Activated naive CD8-positive, alpha-beta T cell treated with anti-CD3 and anti-CD28 coated beads, Interleukin-2, amount 10 ng/mL, durations not matched to agents 7 days and 5 days (primary cell): ENCODE measurements at places on chromosomes 4 and X.

- no peak for DNase-seq
Observed at GRCh38 chr4:124390861-124391260, 321.7 kb downstream of the ANKRD50 start.

GRCh38 chr4:38985410-38986100 lies 46.7 kb downstream of the TMEM156 start:
- no peak for DNase-seq

GRCh38 chr4:56460085-56460484 lies 7.3 kb upstream of the SRP72 start:
- DNase-seq: no peak

DNA sequence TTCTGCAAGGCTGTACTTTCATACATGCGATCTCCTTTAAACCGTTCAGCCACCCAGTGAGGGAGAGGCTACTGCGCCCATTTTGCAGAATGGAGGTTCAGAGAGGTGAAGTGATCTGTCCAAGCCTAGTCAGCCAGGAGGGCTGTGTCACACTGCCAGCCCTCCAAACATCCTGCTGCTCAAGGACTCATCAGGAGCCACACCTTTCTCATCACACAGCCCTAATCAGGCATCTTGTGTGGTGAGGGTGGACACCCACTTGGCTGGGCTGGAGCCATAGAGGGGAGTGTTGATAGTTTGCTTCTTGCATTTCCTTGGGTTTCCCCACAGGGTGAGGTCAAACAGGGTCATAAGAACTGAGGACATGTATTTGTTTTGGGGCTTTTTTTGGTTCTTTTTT lies 5.4 kb upstream of the CXCR3 start:
- DNase-seq: no peak

DNA sequence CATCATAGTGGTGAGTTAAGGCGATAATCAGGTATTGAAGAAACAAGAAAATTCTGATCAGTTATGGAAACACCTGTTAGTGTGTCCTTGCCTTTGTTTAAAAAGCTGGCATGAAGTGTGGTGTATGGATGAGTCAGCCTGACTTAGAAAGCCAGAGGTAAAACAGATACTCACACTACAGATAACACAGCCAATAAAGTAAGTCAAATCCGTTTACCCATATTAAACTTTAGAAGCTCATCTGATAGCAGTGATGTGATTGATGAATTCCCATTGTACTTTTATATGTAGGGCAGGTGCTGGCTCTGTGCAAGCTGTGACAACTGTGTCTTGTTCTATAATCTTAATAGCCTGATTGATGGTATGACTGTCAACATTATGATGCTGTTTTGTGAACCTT lies 1392.7 kb upstream of the IGFBP7 start:
- no peak for DNase-seq

- DNase-seq: no peak
Observed at GRCh38 chrX:41473936-41474725, 27.0 kb downstream of the NYX start.

GRCh38 chrX:6505960-6506359 lies 29.0 kb downstream of the VCX3A start:
- no peak for DNase-seq

GRCh38 chr4:10089346-10089745 lies 27.3 kb downstream of the WDR1 start:
- no peak for DNase-seq

DNA sequence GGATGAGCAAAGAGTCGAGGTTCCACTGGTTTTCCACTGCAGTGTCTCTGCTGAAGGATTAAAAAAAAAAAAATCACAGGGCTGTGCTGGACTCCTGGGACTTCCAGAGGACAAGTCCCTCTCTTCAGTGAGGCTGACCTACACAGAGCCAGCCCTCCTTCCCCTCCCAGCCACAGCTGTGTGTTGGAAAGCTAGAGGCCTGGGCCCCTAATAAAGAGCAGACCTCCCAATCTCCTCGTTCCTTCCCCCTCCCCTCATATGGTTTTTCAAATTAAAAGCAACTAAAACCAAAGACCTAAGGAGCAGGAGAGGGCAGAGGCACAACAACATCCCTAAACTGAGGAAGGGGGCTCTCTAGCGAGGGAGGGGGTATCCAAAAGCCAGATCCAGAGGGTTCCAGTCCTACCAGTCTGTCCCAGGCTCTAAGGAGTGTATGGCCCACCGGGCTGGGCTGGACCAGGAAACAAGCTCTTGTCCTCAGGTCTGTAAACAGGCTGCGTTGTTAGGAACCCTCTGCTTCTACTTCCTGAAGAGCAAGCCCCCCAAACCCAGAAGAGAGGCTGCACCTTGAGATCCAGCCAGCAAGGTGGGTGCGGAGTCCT lies 4.0 kb upstream of the PDGFRA start:
- no peak for DNase-seq

DNA sequence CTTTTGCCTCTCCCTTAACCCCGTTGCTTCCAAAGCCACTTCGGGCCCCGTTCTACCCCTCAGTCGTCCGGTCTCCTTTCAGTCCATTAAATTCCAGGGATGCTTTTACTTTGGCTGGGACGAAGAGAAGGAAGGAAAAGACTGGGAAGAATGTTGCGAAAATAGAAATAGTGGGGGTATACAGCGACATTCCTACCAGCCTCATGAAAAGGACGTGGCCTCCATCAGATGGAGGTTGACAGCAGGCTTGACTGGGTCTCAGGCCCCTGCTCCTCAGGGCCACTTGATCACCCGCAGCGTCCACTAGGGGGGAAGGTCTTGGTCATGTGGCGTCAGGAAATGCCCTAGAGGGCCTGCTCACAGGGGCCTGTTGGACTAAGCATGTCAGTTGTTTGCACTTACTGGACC lies 657 bp upstream of the ANKRD50 start:
- peak; percentile 30 for DNase-seq

DNA sequence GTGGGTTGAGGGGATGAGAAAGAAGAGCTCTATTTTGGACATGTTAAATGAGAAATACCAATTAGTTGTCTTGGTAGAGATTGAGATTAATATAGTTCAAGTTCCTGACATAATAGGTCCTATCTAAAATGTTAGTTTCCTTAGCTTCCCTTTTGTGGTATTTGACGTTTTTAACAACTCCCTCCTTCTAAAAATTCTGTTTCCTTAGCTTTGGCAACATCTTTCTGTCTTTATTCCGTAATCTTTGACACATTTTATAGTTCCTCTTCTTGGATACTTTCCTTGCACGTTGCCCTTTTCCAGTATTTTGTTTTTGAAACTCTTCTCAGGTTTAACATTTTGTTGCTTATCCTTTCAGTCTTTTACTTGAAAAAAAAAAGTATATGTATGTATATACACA lies 36.9 kb downstream of the LAMTOR3 start:
- no peak for DNase-seq

- no peak for DNase-seq
Observed at GRCh38 chr4:24574236-24574635, 10.1 kb downstream of the DHX15 start.

GRCh38 chr4:121736735-121737351 lies 28.1 kb downstream of the SMIM43 start:
- DNase-seq: no peak

DNA sequence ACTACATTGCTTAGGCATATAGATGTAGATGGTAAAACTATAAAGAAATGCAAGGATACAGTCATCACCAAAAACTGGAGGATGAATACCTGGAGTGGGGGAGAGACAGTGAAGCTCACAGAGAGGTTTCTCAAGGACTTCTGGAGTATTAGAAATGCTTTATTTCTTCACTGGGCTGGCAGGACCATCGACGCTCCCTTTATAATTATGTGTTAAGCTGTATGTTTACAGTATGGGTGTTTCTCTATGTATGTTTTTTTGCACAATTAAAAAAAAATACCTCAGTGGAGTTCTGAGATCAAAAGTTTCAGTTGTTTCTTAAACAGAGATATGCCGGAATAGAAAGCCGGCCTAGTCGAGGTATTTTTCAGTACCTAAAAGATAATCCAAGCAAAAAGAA lies 201.3 kb downstream of the NSUN7 start:
- no peak for DNase-seq

DNA sequence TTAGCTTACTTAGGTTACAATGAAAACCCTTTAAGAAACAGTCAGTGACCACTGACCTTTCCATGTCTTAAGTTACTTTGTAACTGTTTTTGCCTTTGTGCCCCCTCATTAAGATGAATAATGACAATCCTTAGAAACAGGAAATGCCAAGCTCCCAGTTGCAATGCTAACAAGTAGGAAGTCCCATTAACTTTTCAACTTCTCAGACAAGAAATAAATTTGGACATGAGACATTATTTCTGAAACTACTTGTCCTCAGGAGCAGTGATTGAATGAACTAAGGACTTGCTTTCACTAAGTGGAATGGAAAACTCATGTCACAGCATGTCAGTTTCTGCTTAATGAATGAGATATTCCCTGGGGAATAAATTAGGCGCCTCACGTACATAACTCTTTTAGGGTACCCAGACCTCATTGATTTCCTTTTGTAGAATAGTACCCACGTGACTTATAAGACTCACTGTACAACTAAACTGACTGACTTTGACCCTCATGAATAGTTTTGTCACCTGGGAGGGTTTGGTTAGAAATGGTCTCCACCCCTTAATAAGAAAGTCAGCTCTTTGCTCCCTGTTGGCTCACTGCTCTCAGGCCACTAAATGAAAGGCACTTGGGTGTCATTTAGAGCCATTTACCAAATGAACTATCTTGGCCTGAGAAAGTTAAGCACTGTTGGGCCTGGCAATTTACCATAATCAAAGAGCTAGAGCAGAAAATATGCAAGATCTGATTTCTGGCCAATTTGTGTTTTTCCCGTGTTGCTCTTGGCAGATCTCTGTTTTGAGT lies 383.9 kb downstream of the RPA4 start:
- DNase-seq: no peak

GRCh38 chr4:74953647-74954046 lies 20.7 kb downstream of the PARM1 start:
- no peak for DNase-seq

DNA sequence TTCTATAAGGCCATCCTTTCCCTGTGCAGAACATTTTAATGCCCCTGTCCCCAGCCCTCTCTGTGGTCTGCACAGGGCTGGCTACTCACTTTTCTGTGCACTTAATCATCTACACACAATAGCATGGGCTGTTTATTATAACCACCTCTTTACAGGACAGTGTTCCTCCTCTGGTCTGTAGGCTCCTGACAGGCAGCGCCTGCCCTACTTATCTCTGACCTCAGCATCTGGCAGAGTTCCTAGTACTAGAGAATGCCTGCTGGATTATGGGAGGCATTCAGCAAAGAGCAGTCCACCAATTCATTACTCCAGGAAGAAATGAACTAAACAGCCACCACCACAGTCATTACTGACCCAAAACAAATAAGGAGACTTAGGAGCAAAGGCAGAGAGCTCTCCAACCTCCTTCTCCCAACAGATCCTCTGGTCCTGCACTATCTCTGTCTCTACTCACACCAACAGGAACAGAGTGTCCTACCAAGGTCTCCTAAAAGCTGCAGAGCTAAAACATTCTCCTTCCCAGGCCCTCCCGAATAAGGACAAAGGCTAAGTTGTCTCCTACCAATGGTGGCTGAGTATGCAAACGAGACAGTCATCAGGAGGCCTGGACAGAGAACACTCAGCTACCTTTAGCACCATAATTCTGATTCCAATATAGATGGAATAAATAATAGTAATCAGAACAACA lies 279.2 kb downstream of the QDPR start:
- DNase-seq: no peak

DNA sequence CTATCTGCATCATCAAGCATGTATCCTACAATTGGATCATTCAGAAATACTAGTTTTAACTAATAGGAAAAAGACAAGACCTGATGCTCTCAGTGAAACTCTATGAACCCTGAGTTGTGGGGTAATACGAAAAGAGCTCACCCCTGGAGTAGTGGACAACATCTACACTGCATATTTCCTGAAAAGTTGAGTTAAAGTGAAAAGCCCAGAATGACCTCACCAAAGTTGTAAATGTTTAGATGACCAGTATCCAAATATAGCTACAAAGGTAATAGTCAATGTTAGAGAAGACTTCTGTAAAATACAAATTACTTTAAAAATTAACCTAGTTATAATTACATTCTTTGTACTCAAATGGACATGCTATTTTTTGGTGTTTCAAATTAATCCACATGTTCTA lies 52.8 kb upstream of the SRPX start:
- DNase-seq: no peak

GRCh38 chr4:108396900-108397497 lies 223.4 kb upstream of the RPL34 start:
- DNase-seq: no peak

GRCh38 chr4:15398732-15399131 lies 29.1 kb upstream of the C1QTNF7 start:
- no peak for DNase-seq

DNA sequence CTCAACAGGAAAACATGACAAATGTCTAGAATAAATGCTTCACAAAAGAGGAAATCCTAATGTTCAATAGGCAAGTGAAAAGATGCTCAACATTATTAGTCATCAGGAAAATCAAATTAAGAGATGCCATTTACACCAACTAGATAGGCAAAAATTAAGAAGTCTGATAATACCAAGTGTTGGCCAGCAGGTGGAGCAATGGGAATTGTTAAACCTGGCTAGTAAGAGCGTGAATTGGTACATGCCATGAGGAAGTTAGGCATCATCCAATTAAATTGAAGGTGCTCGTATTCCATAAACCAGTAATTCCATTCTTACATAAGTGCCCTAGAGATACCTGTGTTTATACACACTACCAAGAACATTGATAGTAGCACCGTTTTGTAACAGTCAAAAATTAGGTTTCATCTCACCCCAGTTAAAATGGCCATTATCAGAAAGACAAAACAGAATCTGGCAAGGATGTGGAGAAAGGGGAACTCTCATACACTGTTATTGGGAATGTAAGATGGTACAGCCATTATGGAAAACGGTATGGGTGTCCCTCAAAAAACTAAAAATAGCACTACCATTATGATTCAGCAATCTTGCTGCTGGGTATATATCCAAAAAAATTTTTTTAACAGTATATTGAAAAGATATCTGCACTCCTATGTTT lies 14.0 kb upstream of the ZCCHC18 start:
- no peak for DNase-seq

DNA sequence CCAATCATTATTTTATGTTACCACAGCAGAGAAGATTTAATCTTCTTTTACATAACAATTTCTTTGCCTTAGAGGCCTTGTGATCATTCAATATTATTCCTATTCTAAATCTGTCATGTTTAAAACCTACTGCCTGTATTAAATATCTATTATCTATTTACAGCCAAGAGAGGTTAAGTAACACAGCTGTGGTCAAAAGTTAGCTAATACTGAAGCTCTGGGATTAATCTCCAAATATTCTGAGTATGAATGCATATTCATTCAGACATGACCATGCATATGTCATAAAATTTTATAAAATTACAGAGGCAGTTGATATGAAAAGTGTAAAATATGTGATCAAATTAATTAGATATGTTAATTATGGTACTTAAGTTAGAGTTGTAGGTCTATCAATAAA lies 187.9 kb upstream of the MAB21L2 start:
- no peak for DNase-seq

- no peak for DNase-seq
Observed at GRCh38 chrX:21398426-21398825, 24.2 kb downstream of the CNKSR2 start.
